ENCODE measurements at places on chromosomes 7 and 10. TPM values are rescaled to one million over a fixed set of nuclear protein-coding genes. Genes with fewer than 3 reads are reported as not detected.
A peak's percentile ranks its signal among the peaks of the same experiment; 100 is the strongest.

ARHGAP21 gene
- 34.8 TPM for polyA plus RNA-seq

DNA sequence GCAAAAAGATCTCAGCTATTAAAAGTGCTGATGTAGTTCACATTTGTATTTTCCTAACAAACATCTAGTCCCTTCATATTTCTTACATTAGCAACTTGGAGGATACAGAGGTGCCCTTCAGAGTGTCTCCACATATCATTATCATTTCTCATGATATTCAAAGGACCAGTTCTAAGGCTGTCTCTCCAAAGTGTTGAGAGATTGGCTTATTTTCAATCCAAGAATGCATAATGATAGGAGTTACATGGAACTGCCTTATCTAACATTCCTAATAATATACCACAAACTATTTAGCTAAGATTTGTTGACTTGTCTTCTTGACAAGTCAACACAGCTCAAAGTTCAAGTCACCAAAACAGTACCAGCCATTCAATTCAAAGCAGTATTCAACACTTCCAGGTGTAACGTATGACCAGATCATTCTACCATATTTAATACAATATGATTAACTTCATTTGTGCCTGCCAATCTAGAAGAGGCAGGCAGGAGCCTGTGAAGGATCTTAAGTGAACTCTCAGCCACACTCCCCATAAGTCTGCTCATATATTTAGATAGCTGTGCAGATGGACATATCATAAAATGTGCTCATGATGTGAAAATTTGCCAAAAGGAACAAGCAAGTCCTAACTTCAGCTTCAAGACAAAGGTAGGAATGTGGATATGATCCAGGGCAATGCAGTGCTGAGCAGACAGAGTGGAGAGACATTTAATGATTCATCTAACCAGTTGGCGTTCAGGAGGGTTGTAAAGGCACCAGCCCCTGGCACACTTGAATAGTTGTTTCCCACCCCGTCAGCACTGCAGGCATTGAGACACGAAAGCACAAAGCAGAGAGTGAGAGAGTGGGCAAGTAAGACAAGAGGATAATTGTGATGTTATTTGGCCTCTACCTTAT, 108.3 kb downstream of the MTERF1 start:
- peak; percentile 51 for DNase-seq
- H3K27ac ChIP-seq: no peak overlapping the region
- no peaks in the 10 kb centered on the region for H3K27me3 ChIP-seq
- H3K4me3 ChIP-seq: no peak overlapping the region
- no peaks in the 10 kb centered on the region for H3K36me3 ChIP-seq

- H3K27me3 ChIP-seq: no peaks in the 10 kb centered on the region
- no peaks in the 10 kb centered on the region for H3K36me3 ChIP-seq
- DNase-seq: no peak
- H3K4me3 ChIP-seq: no peak overlapping the region
- H3K27ac ChIP-seq: no peak overlapping the region
- no peaks in the 10 kb centered on the region for H3K4me1 ChIP-seq
Measured at GRCh38 chr7:141992688-141993087, 3.0 kb upstream of the MGAM start.

- no peak overlapping the region for H3K4me3 ChIP-seq
- H3K27ac ChIP-seq: no peak overlapping the region
- no peak for DNase-seq
- H3K4me1 ChIP-seq: peaks cover 44% of the 10 kb centered on the region
- peaks cover 2% of the 10 kb centered on the region for H3K36me3 ChIP-seq
- H3K27me3 ChIP-seq: no peaks in the 10 kb centered on the region
Measured at GRCh38 chr10:124698545-124699469, 45.4 kb downstream of the FAM53B start.

DNA sequence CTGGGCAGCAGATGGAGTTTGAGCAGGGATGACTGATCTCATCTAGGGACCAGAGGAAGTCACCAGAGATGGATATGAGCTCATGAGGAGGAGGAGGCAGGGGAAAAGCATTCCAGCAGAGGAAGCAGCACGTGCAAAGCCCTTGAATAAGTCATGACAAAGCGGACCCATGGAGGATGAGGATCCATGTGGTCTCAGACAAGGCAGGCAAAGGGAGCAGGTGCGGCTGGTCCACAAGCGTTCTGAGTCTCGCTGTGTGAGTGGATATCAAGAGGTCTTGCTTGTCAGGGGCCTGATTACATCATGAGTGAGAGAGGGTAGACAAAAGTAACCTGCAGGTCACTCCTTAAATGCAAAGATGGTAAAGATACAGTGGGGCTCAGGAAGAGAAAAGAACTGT, 307.6 kb downstream of the GRID1 start:
- no peak overlapping the region for H3K4me3 ChIP-seq
- H3K27ac ChIP-seq: no peak overlapping the region
- H3K36me3 ChIP-seq: no peaks in the 10 kb centered on the region
- peaks cover 4% of the 10 kb centered on the region for H3K4me1 ChIP-seq
- no peaks in the 10 kb centered on the region for H3K27me3 ChIP-seq

DNA sequence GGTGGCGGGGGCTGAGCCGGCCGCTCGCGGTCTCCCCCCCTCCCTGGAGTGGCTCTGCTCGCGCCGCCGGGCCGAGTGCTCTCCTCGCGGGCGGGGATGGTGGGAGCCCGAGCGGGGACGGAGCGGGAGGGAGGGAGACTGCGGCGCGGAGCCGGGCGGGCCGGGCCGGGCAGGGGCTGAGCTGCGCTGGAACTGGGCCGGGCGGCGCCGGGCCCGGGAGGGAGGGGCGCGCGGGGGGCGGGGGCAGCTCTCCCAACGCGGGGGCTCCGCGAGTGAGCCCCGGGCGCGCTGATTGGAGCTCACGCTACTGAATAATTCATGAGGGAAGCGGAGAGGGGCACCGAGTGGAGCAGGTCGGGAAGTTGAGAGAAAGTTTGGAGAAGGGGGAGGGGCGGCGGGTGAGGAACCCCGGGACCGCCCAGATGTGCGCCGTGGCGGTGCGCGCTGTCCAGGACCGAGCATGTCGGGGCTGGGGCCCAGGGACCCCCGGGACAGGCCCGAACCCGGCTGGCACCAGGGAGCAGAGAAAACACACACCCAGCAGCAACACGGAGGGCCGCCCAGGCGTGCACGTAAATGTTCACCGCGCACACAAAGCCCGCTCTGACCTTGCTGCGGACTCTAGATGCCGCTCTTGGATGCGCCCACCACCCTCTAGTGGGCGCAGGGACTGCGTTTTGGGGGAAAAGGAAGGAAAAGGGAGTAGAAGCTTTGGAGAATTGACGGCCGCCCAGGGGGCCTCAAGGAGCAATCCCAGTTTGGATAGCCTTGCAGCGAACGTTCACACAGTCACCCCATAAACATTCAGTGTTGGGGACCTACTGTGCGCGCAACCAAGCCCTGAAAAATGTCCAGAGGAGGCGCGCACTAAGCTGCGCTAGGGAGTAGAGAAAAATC, at the start of gene EPHB4:
TSS of gene EPHB4 (minus strand) at position 194 of the 897 bp plus-strand sequence. CDS start 493 bp downstream, outside the sequence.
- H3K4me1 ChIP-seq: peaks cover 5% of the 10 kb centered on the region
- no peaks in the 10 kb centered on the region for H3K27me3 ChIP-seq
- DNase-seq: peak; percentile 94
- H3K36me3 ChIP-seq: peaks cover 6% of the 10 kb centered on the region
- H3K4me3 ChIP-seq: peak within 1 kb of the TSS; percentile 95

NUP205 gene
- polyA plus RNA-seq: 21.8 TPM

- H3K27me3 ChIP-seq: no peaks in the 10 kb centered on the region
- no peak overlapping the region for H3K4me3 ChIP-seq
- H3K27ac ChIP-seq: no peak overlapping the region
- H3K4me1 ChIP-seq: peaks cover 33% of the 10 kb centered on the region
- no peak for DNase-seq
Measured at GRCh38 chr10:86657396-86658011, 3.2 kb downstream of the OPN4 start.

- H3K36me3 ChIP-seq: no peaks in the 10 kb centered on the region
- no peak overlapping the region for H3K4me3 ChIP-seq
- H3K27me3 ChIP-seq: peaks cover 18% of the 10 kb centered on the region
Measured at GRCh38 chr7:55260676-55261385, 104.3 kb upstream of the LANCL2 start.

GRCh38 chr10:118114992-118115391, 68.3 kb upstream of the RAB11FIP2 start:
- no peaks in the 10 kb centered on the region for H3K36me3 ChIP-seq
- DNase-seq: no peak
- no peak overlapping the region for H3K4me3 ChIP-seq
- no peak overlapping the region for H3K27ac ChIP-seq

CARD11 gene
- not detected for polyA plus RNA-seq

GRCh38 chr10:71666639-71667386, 52.8 kb downstream of the C10orf105 start:
- H3K4me1 ChIP-seq: peaks cover 10% of the 10 kb centered on the region
- no peaks in the 10 kb centered on the region for H3K27me3 ChIP-seq
- H3K27ac ChIP-seq: no peak overlapping the region
- no peaks in the 10 kb centered on the region for H3K36me3 ChIP-seq

DNA sequence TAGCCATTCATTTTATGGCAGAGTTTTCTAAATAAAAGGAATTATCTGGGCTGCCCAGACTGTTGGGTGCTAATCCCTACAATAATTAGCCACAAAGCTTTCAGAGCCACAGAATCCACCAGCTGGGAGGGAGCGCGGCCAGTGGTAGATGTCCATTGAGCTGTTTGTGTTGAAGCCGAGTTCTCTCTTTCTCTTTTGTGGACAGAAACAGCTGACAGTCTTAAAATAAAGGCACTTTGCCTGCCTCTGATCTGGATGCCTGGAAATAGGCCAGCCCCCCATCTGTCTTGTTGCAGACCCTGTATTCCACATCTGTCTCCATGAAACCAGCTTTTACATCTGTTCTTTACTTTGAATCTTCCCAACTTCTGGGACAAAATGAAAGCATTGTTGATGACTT, 66.1 kb downstream of the MTPN start:
- H3K4me3 ChIP-seq: no peak overlapping the region
- H3K36me3 ChIP-seq: no peaks in the 10 kb centered on the region
- DNase-seq: no peak
- peaks cover 28% of the 10 kb centered on the region for H3K4me1 ChIP-seq
- no peaks in the 10 kb centered on the region for H3K27me3 ChIP-seq

DNA sequence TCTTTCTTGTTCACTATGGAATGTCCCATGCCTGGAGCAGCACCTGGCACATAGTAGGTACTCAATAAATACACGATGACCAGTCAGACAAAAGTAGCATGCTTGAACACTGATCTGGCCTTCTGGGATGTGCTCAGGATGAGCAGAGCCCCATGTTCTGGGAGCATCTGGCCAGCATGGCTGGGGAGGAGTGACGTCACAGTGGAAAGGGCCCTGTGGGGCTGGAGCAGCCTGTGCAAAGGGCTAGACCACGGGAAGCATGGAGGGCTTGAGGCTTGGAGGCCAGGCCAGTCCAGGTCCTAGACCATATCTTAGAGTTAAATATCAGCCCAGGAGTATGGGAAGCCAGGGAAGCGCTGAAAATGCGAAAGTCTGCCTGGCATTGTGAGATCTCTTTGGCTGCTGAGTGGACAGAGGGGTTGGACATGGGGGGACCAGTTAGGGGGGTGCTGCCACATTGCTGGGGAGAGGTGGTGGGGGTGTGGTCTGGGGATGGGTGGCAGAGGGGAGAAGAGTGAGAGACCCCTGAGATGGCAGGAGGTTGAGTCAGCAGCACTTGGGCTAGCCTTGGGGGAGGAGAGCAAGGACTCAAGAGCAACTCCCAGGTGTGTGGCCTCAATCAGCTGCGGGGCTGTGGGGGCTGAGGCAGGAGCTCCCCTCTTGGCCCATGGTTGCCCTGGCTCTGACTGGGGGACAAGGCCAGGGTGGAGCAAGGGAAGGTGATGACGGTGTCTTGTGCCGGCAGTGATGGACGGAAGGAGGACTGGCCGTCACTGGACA, 34.9 kb downstream of the ZCCHC24 start:
- H3K36me3 ChIP-seq: no peaks in the 10 kb centered on the region
- H3K27me3 ChIP-seq: no peaks in the 10 kb centered on the region
- peaks cover 27% of the 10 kb centered on the region for H3K4me1 ChIP-seq
- no peak for DNase-seq
- H3K4me3 ChIP-seq: no peak overlapping the region
- no peak overlapping the region for H3K27ac ChIP-seq

NKX2-3 gene
- not detected for polyA plus RNA-seq

DNA sequence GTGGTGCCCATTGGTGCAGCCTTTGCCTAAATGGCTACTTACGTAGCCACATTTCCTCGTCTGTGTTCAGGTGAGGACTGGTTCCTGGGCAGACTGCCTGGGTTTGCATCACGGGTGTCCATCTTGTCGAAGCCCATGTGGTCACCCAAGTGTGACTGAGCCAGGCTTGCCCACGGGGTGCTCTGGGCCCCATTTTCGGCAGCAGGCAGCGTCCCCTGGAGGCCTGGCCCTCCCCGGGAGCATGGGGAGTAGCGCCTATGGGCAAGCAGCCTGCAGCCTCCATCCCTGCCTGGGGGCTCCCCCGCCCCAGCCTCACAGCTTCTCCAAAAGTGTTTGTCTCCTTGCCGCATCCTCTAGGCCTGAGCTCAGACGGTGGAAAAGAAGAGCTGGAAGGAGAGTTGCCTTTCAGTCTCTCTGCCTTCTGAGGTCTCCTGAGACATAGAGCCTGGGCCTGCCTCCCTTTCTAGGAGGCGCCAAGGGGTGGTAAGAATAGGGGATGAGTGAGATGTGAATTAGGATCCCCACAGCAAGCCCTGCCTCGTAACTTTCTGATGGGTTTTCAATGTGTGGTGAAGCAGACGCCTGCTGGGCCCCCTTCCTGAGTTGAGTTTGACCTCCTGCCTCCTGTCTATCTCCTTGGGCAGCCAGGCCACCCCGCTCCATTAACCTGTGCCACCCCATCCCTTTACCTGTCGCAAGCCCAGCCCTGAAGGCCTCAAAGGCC, 42.7 kb downstream of the HTRA1 start:
- no peaks in the 10 kb centered on the region for H3K36me3 ChIP-seq
- no peak for DNase-seq
- no peaks in the 10 kb centered on the region for H3K27me3 ChIP-seq
- no peak overlapping the region for H3K27ac ChIP-seq

DNA sequence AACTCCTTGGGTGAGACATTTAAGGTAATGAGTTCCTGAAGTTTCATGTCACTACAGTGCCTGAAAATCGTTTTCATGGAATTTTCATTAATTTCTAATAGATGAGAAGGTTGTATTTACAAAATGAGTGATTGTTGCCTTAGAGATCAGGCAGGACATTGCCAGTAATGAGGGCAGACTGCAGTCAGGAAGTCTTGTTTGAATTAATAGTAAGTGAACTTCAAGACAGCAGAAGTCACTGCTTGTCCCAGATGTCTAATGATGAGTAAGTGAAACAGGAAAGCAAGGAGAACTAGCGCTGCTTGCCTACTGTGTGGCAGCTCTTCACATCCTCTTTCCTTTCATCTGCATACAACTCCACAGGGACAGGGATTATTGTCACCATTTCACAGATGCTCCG, 237.4 kb downstream of the BAMBI start:
- DNase-seq: no peak
- H3K36me3 ChIP-seq: no peaks in the 10 kb centered on the region
- peaks cover 9% of the 10 kb centered on the region for H3K4me1 ChIP-seq
- H3K27me3 ChIP-seq: no peaks in the 10 kb centered on the region

Data from cardiac muscle cell (in vitro differentiated cells and primary cell).